ENCODE measurements at places on chromosomes 6 and 20.

GRCh38 chr6:163398115-163398514 lies 16.4 kb upstream of the QKI start:
- H3K36me3 ChIP-seq: no peaks in the 10 kb centered on the region
- no peak for DNase-seq
- H3K4me1 ChIP-seq: no peaks in the 10 kb centered on the region
- H3K4me3 ChIP-seq: no peak overlapping the region
- no peak overlapping the region for H3K27ac ChIP-seq
- no peaks in the 10 kb centered on the region for H3K27me3 ChIP-seq

DNA sequence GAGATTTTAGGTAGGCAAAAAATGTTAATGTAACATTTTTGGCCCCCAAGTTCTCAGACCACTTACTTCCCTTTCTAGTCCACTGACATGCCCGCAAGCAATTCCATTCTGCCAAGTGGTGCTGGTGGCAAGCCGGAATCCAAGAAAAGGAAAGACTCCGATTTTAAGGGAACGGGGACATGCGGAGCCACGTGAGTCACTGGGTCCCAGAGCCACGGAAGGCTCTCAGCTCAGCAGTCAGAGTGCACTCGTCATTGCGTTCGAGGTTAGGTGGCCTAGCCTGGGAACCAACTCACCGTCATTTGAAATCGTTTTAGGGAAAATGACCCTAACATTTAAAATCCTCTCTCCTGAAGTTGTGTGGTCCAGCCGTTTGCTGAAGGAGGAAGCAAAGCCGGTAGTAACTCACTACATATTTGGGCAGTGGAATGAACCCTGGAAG lies 711 bp upstream of the SIRT5 start:
- no peaks in the 10 kb centered on the region for H3K27me3 ChIP-seq
- H3K27ac ChIP-seq: peak overlapping the region; percentile 92

DNA sequence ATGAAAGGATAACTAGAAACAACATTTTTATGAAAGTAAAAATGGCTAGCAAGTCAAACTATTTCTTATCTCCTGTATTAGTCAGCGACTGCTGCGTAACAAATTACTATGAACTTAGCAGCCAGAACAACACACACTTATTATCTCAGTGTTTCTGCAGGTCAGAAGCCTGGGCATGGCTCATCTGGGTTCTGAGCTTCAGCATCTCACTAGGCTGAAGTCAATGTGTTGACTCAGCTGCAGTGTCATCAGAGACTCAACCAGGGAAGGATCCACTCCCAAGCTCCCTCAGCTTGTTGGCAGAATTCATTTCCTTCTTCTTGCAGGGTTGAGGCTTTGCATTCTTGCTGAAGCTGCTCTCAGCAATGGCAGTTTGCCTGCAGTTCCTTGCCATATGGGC lies 33.2 kb upstream of the IGF2R start:
- DNase-seq: no peak
- H3K27ac ChIP-seq: no peak overlapping the region

DNA sequence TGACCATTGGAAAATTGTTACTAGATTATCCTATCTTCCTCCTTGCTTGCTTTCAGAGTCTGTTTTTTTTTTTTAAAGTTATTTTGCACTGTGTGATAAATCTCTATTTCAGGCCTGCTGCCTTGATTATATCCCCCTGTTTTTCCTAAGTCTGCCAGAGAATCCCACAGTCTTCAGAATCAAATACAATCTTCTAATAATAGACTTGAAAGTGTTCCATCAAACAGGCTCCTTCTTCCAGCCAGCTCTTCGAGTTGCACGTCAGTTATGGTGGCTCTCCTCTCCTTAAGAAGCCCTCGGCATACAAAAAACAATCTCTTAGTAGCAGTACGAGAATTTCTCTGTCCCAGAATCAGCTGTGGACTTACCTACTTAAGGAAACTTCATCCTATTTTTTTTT lies 92.9 kb upstream of the NOX3 start:
- DNase-seq: no peak
- no peaks in the 10 kb centered on the region for H3K27me3 ChIP-seq
- H3K27ac ChIP-seq: no peak overlapping the region
- H3K4me1 ChIP-seq: no peaks in the 10 kb centered on the region

DNA sequence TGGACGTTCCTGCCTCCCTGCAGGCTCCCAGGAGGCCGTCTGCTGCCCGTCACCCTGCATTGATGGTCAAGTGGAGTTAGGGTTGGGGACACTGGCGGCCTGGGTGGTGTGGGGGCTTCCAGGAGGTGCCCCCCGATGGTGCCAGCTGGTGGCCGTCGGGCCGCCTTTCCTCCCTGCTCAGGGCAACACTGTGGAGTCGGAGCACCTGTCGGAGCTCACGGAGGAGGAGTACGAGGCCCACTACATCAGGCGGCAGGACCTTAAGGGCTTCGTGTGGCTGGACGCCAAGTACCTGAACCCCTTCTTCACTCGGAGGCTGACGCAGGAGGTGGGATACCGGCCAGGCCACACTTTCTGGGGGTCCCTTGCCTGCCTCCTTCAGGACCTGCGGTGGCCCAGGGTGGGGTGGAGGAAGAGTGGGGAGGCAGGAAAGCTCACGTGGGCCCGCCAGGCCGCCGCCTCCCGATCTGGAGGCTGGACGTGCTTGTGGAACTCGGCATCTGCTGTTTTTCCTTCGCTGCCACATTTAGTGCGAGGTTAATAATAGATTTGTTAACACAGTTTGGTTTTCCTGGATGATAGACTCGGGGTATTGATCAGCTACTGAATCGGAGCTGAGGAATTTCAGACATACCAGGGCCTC lies 28.6 kb downstream of the SPATA2 start:
- no peaks in the 10 kb centered on the region for H3K4me1 ChIP-seq
- no peak overlapping the region for H3K4me3 ChIP-seq
- no peak for DNase-seq
- H3K36me3 ChIP-seq: peaks cover 27% of the 10 kb centered on the region
- no peak overlapping the region for H3K27ac ChIP-seq
- no peaks in the 10 kb centered on the region for H3K27me3 ChIP-seq

DNA sequence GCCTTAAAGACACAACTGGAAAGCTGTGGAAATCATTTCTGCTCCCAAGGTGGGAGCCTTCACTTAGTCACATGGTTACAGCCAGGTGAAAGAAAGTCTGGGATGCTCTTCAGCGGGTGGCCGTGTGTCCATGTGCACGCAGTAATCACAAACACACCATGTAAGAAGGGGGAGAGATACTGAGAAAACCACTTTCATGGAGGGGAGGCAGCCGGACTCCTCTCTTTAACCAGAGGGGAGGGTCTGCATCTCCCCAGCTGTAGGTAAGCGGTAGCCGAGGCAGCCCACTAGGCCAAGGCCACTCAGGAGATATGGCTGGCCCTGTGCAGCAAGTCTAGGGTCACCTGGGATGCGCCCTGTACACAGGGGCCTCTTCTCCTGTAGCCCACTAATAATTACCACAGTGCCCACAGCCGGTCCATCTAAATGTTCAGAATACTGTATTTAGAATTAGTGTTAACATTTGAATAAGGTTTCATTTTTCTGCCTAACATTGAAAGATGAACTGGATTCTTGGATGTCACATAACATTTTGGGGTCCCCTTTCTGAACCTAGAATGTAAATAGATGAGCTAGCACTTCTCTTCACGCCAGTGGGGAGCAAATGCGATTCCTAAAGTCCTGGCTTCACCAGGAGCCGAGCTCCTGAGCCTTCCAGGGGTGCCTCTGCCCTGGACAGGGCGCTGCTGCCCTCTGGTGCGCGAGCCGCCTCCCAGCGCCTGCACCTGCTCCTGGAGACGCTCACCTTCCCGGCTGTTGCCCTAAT lies 15.9 kb downstream of the GPR31 start:
- no peak overlapping the region for H3K4me3 ChIP-seq
- H3K4me1 ChIP-seq: no peaks in the 10 kb centered on the region
- 0 out of 2 replicates have a peak, but pooled peaks cover 5% of the 10 kb centered on the region for H3K27me3 ChIP-seq

Data from SK-N-SH (cell line).